ENCODE measurements at places on chromosomes 1 and 21.

- DNase-seq = no peak
Measured at GRCh38 chr1:147080006-147080661, 92.1 kb downstream of the PRKAB2 start.

GRCh38 chr1:108107658-108108057, 92.5 kb downstream of the SLC25A24 start:
- DNase-seq = no peak

DNA sequence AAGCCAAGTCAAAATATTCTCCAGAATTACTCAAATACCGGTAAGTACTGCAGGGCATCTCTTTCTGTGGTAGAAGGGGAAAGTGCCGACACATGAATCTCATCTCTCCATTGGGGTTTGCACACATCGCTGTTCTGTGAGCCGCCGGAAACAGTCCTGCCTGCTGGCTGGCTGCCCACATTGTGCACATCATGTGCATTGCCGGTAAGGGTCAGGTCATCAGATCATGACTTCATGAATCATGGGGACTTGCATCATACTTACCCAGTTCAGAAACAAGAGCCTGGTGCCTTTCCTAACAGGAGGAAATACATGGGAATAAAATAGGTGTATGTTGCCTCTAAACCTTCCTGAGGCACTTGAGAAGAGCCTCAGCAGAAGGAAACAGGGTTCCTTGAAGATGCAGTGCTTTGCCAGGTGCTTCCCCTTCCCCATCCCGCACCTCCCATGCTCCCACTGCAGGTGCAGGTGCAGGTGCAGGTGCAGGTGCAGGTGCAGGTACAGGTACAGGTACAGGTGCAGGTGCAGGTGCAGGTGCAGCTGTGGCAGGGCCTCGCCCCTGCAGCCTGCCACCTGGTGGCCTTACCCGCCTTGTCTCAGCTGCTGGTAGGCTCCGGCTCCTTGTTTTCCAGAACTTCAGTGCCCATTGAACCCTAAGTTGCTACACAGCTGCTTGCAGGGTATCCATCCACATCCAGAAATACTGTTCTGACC, 26.5 kb downstream of the GPR137B start:
- no peak for DNase-seq

GRCh38 chr1:57376041-57376440, 47.8 kb downstream of the DAB1 start:
- no peak for DNase-seq

- no peak for DNase-seq
Measured at GRCh38 chr1:6336776-6337622, 56.6 kb downstream of the ACOT7 start.

Measured in NCI-H748 treated with DMSO at 0.1 percent for 48 hours (cell line).